Stimulated activated CD4-positive, alpha-beta T cell treated with anti-CD3 and anti-CD28 coated beads, TNF-alpha, amount 100 ng/mL, for 1 hour (primary cell): ENCODE measurements at places on chromosomes 1 and 21.

DNA sequence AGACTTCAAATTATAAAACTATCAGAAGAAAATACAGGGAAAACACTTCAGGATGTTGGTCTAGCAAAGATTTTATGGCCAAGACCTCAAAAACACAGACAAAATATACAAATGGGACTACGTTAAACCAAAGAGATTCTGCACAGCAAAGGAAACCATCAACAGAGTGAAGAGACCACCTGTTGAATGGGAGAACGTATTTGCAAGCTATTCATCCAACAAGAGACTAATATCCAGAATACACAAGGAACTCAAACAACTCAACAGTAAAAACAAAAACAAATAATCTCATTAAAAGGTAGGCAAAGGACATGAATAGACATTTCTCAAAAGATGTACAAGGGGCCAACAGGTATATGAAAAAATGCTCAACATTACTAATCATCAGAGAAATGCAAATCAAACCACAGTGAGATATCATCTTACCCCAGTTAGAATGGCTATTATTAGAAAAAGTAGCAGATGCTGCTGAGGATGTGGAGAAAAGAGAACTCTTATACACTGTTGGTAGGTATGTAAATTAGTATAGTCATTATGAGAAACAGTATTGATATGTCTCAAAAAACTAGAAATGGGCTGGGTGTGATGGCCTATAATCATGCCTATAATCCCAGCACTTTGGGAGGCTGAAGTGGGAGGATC lies 112.6 kb downstream of the LRIG2 start:
- no peak for DNase-seq

DNA sequence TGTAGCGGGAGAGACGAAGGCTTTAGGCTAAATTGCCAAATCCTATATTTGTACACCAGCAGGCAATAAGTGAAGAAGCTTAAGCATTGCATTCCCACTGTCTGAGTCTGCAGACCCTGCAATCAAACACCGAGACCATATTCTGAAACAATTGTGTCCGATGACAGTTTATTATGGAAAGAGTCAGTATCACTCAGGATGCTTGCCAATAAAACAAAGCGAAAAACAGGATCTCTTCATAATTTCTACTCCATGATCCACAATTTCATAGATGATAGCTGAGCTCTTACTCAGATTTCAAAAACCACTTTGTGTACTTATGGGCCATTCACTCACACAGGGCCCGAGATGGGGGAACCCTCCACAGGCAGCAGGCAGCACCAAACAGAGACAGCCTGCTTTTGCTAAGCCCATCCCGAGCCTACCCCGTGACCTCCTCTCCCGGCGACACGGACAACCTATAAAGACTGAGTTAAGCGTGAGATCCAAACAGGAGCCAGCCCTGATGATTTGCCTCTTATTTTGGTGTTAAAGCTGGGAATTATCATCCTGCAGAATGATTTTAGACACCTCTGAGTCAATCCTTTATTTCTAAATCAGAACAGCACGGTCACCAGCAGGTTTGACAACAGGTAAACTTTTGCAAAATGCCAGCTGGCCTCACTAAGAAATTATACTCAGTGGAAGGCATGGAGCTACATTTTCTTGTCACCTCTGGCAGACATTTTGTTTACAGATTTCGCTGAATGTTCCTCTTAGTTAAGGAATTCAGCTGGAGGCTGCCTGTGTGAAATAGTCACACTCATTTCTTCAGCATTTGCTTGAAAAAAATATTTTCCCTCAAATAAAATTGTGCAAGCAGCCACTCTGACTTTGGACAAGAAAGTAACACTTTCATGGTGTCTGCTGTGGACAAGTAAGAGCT lies 212.4 kb downstream of the GPATCH2 start:
- DNase-seq: no peak

- DNase-seq: no peak
These were observed 3.5 kb upstream of the PRDX6 start for GRCh38 chr1:173473599-173474011.

DNA sequence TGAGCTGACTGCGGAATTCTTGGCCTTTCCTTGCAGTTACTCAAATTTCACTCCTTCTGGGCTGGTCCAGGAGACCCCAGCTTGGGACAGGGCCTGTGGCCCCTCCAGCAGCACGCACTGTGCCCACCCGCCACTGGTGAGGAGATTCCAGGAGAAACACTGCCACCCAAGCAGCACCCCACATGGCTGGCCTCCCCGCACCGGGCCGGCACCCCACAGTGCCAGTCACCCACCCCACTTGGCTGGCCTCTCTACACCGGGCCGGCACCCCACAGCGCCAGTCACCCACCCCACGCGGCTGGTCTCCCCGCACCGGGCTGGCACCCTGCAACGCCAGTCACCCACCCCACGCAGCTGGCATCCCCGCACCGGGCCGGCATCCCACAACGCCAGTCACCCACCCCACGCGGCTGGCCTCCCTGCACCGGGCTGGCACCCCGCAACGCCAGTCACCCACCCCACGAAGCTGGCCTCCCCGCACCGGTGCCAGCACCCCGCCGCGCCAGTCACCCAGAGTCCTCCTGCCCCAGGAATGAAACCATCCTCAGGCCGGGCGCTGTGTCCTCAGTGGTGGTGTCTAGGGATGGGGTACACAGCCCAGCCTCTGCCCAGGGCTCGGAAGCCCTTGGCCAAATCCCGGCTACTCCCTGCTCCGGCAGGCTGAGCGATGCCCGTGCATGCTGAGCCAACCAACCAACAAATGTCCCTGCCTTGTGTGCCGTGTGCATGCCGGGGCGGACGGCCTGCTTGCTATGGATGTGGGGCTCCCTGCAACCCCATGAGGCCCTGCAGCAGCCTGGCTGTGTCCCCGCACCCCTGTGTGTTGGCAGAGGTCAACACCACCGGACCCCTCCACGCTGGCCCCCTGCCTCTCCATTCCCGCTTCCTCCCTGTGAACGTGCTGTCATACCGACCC lies 38.6 kb upstream of the TSPEAR start:
- DNase-seq: no peak

DNA sequence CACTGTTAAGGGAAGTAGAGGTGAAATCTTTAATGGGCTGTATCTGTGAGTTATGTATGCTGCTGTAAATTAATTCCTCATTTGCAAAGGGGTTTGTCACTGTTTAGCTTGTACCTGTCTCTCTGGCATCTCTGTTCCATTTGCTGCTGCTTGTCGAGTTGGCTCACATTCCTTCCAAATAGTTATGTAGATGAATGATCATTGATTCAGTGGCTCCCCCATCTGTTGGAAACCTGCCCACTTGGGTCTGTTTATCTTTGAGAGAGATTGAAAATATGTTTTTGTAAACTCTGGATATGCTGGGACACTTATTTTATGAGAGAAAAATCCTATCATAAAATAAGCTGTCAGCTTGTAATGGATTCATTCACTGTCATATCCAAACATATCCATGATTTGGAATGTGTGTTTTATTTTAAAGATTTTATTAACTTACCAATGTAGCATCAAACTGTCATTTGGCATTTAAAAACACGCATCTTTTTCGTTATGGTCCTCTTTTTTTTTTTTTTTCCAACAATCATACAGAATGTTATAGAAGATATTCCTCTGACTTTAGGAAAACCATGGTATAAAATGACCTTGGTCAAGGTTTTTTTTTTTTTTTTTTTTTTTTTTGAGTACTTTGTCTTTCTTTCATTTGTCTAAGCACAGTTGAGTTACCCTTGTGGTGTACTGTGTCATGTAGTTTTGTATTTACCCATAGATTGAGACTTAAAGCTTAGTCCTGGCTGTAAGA lies 3.5 kb downstream of the RYR2 start:
- no peak for DNase-seq

- DNase-seq: peak; percentile 28
These were observed 38.8 kb downstream of the HLCS start for GRCh38 chr21:36927719-36928117.

GRCh38 chr21:46336603-46337002 lies 12.6 kb downstream of the PCNT start:
- DNase-seq: no peak

- no peak for DNase-seq
These were observed 75.8 kb downstream of the PGBD5 start for GRCh38 chr1:230350208-230350921.

GRCh38 chr1:233190987-233191386 lies 104.5 kb downstream of the PCNX2 start:
- DNase-seq: no peak

DNA sequence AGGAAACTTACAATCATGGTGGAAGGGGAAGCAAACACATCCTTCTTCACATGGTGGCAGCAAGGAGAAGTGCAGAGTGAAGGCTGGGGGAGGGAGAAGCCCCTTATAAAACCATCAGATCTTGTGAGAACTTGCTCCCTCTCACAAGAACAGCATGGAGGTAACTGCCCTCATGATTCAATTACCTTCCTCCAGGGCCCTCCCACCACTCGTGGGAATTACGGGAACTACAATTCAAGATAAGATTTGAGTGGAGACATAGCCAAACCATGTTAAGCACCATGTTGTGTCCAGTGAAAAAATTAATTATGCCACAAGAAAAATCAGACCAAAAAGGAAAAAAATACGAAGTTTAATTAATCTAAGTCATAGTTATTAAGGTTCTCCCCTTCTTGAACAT lies 109.5 kb downstream of the CLDN17 start:
- DNase-seq: no peak

DNA sequence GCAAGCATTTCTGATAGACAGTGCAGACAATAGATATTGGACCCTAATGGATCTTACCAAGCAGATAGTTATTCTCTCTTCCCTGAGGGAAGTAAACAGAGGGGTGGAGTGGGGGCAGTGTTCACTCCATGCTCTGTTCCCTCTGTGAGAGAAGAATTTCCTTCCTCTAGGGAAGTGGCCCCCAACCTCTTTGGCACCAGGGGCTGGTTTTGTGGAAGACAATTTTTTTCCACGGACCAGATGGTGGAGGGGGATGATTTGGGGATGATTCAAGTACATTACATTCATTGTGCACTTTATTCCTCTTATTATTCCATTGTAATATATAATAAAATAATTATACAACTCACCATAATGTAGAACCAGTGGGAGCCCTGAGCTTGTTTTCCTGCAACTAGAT lies 459.9 kb downstream of the ADGRL2 start:
- no peak for DNase-seq

GRCh38 chr1:243495442-243496186 lies 239.8 kb downstream of the SDCCAG8 start:
- DNase-seq: no peak

- no peak for DNase-seq
These were observed 25.2 kb upstream of the FGGY start for GRCh38 chr1:59271561-59272260.

- DNase-seq: no peak
These were observed 3.5 kb downstream of the FMO2 start for GRCh38 chr1:171188388-171189266.

- no peak for DNase-seq
These were observed 29.4 kb upstream of the CSF1 start for GRCh38 chr1:109880971-109881894.

DNA sequence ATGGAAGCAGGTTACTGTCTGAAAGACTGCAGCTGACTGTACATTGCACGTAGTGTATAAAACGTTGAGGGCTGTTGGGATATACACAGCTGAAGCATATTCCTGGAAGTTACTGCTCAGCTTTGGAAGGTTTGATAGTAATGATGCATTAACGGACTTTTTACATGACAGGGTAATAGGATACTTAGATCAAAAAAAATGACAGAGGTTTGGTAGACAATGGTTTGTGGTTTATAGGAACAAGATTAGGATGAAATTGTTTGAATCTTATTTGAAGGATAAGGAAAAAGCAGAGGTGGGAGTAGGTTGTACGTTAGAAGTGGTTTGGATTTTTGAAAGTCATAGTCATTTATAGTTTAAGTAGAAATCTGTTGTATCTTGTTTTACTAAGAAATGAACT lies 33.0 kb downstream of the ADGRL2 start:
- no peak for DNase-seq

- no peak for DNase-seq
These were observed 45.1 kb upstream of the ACTRT2 start for GRCh38 chr1:2976180-2976562.

GRCh38 chr1:25128121-25128621 lies 104.1 kb downstream of the SYF2 start:
- no peak for DNase-seq

- DNase-seq: no peak
These were observed 1.1 kb downstream of the ZMYM1 start for GRCh38 chr1:35080171-35080854.

DNA sequence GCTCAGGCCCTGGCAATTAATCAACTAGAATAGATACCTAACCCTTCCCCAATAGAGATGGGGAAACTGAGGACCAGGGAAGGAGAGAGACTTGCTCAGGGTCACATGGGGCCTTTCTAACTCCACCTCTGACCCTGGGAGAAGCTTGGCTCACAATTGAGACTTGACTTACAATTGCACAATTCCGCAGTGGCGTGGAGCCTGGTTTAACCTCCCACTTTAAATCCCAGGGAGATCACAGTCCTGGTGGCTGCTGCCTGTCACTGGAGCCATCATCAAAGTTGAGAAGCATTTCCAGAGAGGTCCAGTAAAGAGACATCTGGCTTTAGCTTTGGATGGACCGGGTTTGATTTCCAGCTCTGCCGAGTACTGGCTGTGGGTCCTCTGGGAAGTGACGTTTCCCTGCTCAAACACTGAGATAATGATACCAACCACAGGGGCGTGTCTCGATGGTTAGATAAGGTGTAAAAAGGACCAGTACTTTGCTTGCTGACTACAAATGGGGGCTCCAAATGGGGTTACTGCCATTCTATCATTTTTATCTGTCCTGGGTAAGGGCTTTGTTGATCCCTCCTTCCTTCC lies 39.3 kb downstream of the TRIM62 start:
- DNase-seq: no peak

DNA sequence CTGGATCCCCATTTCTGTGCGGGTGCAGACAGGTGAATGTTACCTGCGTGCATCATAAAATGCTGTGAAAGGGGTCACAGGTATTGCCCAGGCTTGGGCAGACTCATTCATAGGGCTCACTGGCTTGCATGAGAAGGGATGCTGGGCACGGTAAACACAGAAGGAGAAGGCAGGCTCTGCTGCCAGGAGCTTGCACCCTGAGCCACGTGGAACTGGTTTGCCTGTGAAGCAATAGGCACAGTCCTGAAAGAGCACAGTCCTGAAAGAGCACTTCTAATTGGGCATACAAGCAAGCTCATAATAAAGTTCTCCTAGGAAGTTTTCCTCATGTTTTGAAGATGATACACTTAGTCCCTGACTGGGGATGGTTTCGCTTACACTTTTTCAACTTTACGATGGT lies 40.9 kb downstream of the GALNT2 start:
- DNase-seq: no peak

DNA sequence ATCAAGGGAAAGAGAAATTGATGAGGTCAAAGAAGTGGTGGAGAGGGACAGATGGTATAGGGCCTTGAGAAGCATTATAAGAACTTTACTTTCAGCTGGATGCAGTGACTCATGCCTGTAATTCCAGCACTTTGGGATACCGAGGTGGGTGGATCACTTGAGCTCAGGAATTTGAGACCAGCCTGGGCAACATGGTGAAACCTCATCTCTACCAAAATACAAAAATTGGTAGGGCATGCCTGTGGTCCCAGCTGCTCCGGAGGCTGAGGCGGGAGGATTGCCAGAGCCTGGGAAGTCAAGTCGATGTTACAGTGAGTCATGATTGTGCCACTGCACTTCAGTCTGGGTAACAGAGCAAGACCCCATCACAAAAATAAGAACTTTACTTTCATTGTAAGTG lies 5.7 kb downstream of the TMEM50A start:
- no peak for DNase-seq

- no peak for DNase-seq
These were observed 66.5 kb downstream of the ST3GAL3 start for GRCh38 chr1:43773821-43774220.
